ENCODE measurements at places on chromosomes 11 and 22.

DNA sequence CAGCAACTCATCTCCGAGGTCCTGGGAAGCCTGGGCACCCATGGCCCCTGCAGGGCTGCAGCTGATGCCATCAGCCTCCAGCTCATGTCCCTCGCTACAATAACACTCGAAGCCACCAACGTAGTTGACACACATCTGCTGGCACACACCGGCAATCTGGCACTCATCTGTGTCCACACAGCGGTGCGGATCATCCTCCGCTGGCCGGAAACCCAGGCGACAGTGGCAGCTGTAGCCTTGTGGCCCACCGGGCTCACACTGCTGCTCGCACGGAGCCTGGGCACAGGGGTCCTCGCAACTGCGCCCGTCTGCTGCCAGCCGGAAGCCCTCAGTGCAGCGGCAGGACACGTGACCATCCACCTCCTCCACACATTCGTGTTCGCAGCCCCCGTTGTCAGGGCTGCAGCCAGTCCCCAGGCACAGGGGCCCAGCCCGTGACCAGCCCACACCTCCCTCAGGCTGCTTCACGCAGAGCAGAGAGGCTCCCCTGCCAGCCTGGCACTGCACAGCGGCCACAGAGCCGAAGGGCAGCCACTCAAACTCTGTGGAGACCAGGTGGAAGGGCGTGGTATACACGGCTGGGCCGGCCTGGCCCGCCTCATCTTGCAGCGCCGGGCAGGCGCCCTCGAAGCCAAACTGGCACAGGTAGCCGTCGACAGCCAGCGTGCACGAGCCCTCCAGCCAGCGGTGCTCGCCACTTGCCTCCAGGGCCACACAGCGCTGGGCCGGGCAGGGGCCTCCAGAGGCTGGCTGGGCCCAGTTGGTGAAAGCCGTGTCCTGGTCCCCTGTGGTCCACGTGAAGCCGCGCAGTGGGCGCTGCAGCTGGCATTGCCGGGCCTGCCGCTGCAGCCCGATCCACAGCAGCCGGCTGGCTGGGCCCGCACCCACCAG lies 678 bp downstream of the CD248 start:
- DNase-seq, result no peak

- no peak for DNase-seq
Measured at GRCh38 chr11:118838905-118839553, 44.7 kb upstream of the CXCR5 start.

DNA sequence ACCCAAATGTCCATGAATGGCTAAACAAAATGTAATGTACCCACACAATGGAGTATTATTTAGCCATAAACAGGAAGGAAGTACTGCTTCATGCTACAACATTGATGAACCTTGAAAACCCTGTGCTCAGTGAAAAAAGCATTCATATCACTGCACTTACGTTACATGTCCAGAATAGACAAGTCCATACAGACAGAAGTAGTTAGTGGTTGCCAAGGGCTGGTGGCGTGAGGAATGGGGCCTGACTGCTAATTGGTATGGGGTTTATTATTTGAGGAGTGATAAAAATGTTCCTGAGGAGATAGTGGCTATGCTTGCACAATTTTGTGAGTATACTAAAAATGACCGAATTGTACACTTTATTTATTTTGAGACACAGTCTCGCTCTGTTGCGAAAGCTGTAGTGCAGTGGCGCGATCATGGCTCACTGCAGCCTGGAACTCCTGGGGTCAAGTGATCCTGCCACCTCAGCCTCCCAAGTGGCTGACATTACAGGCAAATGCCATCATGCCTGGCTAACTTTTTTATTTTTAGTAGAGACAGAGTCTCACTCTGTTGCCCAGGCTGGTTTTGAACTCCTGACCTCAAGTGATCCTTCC lies 7.7 kb upstream of the SYVN1 start:
- no peak for DNase-seq

DNA sequence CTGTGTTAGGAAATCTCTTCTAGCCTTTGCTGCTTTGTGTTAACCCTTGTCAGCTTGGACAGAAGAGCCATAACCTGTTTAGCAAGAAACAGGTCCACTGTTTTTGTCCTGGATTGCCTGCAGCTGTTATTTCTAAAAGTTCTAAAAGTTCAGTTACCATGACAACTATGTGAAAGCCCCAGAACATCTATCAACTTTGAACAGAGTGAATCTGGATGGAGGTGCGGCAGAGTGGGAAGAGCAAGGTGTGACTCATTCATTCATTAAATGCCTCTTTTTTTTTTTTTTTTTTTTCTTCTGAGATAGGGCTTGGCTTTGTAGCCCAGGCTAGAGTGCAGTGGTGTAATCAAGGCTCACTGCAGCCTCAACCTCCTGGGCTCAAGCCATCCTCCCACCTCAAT lies 50.5 kb downstream of the RBX1 start:
- DNase-seq, result no peak

GRCh38 chr11:128688031-128688713 lies 5.7 kb upstream of the FLI1 start:
- no peak for DNase-seq

GRCh38 chr22:39429916-39430575 lies 26.8 kb upstream of the MGAT3 start:
- no peak for DNase-seq

- DNase-seq, result no peak
Measured at GRCh38 chr11:100980156-100980555, 149.5 kb downstream of the PGR start.

DNA sequence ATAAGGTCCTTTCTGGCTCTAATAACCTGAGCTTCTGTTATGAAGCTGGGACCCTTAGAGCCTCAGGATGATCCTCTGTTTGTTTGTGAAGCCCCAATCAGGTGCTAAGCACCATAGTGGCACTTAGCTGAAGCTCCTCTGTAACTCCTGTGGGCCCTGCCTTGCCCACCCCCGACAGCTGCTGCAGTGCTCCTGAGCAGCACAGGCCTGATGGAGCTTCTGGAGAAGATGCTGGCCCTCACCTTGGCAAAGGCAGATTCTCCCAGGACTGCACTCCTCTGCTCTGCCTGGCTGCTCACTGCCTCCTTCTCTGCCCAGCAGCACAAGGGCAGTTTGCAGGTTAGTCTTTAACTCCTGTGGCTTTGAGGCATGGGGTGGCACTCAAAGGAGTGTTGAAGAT lies 19.0 kb upstream of the CCDC134 start:
- DNase-seq, result peak; percentile 19

DNA sequence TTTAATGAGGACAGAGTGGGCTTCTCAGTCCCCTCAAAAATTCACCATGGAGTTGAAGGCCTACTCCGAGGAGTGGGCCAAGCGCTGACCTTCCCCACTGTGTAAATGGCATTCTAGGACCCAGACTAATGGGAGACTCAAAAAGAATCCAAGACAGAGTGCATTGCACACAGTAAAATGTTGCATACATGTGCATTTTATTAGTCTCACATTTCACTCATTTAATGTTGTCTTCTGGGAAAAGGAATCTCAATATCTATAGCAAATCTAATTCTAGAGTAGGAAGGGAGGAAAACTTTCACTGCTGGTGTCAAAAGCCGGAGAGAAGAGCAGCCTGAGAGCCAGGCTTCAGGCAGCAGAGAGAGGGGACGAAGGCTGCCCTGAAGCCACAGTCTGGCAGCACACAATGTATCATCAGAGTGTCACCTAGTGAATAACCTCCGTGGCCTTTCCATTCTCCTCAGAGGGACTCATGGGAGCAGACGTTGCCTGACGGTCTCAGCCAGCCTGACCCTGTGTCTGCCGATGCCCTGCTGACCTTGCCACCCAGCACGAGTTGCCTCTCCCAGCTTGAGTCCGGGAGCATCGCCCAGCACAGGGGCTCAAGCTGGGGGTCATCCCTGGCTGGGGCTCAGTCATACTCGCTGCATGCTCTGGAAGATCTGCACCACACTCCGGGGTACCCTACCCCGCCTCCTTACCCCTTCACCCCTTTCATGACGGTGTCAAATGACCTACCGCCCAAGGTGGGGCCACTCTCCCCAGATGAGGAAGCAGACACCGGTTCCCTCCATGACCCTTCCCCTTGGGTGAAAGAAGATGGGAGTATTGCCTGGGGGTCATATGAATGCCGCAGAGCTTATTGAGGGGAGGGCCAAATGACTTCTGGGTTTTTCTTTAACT lies 12.9 kb upstream of the POU2AF3 start:
- no peak for DNase-seq

- no peak for DNase-seq
Measured at GRCh38 chr11:79116600-79116999, 324.2 kb downstream of the TENM4 start.

DNA sequence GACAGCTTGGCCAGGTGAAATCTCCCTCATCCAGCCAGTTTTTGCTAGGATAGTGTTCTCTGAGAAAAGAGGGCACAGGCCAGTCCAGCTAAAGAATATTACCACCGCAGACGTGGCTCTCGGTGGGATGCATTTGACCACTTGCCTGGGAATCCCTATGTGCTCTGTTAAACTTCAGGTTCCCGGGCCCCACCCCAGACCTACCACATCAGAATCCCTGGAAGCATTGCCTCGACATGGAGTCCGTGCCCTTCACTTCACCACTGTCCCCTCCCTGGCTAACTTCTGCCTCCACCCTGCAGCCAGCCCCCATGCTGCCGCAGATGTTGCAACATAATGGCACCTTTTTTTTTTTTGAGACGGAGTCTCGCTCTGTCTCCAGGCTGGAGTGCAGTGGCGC lies 56.9 kb upstream of the EMID1 start:
- no peak for DNase-seq

DNA sequence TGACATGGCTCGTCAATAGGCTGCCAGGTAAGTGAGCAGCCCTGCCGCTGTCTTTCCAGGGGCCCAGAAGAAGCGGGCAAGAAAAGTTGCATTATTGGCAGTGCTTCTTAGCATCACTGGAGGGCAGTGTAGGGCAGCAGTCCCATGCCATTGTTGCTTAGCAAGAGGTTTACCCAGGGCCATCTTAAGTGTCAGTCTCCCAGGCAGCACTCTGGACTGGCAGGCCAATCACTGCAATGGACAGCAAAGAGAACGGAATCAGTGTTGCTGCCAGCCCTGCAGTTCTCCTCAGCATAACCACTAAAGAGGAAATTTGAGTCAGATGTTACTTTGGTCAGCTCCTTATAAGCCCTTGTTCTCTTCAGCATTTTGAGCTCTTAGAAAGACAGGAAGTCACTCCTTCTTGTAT lies 13.4 kb upstream of the GRK2 start:
- DNase-seq, result peak; percentile 48

DNA sequence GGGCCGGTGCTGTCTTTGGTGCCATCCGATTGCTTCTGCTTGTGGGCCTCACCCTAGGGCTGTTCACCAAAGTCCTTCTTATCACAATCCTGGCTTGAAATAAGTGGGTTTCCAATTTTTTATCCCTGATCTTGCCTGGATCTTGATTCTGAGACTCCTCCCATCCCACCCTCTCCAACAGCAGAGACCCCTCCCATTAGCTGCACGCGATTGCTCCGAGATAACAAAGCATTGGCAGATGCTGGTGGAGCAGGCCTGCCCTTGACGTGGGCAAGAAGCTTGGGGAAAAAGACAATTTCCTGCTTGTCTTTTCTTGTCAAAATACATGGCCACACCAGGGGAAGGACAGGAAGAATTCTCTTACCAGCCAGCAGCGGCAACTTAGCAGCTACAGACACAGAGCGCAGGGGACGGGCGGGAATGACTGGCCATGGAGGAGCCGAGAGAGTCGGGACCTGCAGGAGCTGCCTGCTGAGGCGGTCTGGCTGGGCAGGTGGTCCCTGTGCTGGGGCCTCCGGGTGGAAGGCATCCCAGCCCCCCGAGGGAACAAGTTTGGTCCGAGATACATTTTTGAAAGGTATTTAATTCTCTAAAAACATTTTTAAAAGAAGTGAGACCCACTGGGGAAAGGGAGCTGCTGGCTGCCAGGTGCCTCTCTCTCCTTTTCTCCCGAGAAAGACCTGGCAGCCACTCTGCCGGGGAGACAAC lies 9.7 kb upstream of the BID start:
- no peak for DNase-seq

GRCh38 chr22:24323233-24323632 lies 52.6 kb downstream of the SPECC1L start:
- no peak for DNase-seq

DNA sequence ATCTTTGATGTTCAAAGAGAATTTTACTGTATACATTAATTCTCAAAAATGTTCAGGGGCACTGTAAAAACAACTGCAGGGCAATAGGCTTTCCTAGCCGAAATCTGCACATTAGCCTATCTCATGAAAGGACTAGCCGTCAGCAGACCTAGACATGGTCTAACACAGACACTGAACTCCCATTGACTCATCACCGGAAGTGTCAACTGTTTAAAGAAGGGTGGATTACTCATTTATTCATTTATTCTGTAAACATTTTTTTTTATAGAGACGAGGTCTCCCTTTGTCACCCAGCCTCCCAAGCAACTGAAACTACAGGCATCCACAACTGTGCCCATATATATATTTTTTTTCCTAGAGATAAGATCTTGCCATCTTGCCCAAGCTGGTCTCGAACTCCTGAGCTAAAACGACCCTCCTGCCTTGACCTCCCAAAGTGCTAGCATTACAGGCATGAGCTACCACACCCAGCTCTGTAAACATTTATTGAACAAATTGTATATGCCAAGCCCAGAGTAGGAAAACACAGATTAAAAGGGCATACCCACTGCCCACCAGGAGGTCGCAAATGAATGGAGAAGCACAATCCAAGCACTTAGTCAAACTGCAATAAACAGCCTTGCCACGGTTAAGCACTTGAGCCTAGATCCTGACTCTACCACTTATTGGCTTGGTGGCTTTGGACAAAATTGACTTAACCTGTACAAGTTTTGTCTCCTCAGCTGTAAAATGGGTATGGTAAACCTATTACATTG lies 26.6 kb downstream of the RAB30 start:
- no peak for DNase-seq

DNA sequence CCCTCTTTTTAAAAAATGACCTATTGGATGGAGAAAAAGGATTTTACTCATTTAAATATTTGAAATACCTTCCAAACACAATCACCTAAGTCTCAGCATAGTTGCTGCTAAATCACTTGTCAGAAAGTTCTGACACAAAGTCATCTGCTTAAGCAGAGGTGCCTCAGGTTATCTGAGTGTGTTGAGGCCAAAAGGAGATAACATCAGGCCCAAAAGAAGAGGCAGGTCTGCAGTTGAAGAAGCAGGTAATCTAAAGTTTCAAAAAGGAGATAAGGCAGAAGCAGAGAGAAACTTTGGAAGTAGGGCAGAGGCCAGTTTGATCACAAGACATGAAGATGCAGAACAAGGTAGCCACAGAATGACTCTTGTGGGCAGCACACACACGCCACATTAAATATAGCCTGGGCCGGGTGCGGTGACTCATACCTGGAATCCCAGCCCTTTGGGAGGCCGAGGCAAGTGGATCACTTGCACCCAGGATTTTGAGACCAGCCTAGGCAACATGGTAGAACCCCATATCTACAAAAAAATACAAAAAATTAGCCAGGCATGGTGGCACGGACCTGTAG lies 175.7 kb upstream of the API5 start:
- DNase-seq, result no peak

- DNase-seq, result no peak
Measured at GRCh38 chr22:37677493-37677974, 2.1 kb downstream of the LGALS1 start.

- no peak for DNase-seq
Measured at GRCh38 chr11:77515483-77515882, 41.6 kb upstream of the PAK1 start.

GRCh38 chr11:47345890-47346563 lies 6.5 kb downstream of the MYBPC3 start:
- no peak for DNase-seq

DNA sequence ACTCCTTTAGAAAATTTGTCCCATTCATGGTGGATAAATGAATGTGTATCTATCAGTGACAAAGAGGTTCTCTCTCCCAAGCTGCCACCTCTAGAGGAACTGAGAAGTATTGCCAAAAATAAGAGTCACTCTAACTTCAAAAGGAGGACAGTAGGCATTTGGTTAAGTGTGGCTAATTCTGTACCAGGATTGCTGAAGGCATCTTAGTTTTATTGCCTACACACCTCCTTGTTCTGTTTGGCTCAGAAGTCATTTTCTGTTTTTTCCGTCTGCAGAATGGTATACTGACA lies 189.0 kb upstream of the MPPED2 start:
- DNase-seq, result no peak

Data from CD4-positive, alpha-beta T cell treated with Interleukin-1 beta for 1 hour (primary cell).